ENCODE measurements at places on chromosomes 2 and 18.

GRCh38 chr2:145547620-145548019, 1027.7 kb upstream of the ZEB2 start:
- DNase-seq, result no peak

GRCh38 chr2:12259493-12259892, 457.2 kb upstream of the TRIB2 start:
- DNase-seq, result no peak

DNA sequence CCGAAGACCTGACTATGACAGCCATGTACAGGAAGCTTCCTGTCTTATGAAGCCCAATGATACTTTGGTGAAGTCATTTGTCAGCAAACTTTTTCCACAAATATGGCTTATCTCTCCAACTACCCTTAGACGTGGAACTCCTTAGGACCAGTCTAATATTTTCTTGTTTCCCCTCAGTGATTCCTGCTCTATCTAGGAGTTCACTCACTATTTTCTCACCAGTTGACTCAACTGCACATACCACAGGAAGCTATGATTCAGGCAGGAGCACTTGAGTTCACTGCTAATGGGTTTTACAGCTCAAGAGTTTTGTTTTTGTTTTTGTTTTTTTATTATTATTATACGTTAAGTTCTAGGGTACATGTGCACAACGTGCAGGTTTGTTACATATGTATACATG, 109.3 kb downstream of the ANTXR1 start:
- no peak for DNase-seq

GRCh38 chr2:58032016-58032763, 14.4 kb upstream of the VRK2 start:
- peak; percentile 48 for DNase-seq

GRCh38 chr2:39069136-39069515, 51.7 kb downstream of the SOS1 start:
- no peak for DNase-seq

DNA sequence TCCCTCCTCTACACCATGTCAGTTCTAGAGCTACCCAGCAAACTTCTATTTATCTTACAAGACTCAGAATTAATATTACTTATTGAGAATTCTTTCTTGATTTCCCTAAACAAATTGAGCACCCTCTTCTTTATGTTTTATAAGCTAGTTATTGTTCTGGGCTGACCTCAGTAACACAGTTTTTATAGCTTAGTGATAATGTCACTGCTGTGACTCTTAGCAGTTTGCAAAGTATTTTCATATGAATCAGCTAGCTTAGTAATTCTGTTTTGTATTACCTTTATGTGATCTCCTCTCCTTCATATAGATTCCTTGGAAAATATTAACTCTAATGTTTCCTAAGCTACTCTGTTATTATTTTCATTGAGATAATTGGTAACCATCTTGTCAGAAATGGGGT, 114.9 kb downstream of the PMS1 start:
- no peak for DNase-seq

- DNase-seq, result no peak
Measured at GRCh38 chr2:176129813-176130146, 275 bp downstream of the HOXD8 start.

DNA sequence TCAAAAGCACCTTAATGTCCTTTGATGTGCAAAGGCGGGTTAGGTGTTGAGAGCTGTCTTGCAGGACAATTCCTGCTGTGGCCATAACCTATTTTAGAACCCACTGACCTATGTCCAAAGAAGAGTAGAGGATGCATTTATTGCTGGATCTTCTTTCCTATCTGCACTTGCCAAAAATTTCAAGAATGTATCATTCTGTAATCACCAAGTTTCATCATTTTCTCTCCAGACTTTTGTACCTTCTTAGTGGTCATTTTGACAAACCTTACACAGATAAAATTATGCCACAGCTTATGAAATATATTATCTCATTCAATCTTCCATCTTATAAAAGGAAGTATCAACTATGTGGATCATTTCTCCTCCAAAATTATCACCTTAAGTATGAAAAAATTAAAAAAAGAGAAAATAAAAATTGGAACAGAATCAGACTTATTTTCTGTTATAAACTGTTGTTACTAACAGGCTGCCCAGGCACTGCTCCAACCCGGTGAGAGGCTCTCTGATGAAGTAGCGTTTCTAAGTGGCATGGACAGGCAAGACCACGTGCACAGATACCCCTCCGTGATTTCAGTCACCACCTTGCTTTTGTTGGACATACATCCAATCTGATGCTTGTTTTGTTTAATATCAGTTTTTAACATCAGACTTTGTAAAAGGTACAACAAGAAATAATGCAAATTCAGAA, 559.9 kb upstream of the ID2 start:
- no peak for DNase-seq

DNA sequence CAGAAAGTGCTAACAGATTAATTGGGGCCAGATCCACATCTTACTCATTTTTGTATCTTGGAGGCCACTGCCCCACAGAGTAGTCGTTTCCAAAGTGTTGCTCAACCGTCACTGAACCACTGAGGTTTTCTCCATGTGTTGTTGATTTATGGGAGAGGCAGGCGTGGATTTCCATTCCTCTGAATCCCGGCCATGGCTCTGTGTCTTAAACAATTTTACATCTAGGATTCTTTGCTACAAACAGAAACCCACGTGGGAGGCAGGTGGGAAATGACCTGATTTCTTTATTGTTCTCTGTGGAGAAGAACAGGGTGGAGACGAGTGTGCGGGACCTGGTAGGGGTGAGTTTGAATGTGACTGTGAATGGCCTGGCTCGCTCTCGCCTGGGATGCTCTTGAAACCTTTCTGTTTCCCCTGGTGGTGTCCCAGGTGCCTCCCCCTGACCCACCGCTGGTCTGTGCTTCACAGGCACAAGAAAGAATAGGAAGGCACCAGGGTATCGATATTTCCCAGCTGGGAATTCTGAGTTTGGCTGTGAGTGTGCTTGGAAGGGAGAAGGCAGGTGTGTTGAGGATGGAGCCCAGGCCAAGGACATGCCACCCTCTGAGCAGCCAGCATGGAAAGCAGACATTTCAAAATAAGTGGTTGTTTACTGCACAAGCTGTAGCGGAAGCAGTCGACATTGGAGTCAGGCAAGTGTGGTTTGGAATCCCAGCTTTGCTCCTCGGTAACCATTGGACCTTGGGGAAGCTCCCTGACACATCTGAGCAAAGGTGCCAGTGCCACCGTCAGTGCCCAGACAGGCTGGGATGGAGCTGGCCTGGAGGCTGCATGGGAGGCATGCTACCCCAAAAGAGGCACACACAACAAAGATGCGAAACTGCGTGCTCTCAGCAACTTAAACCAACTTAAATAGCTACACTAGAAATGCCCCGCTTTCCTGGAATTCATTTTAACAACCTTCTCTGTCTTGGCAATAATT, 50.0 kb downstream of the LPIN1 start:
- no peak for DNase-seq

- peak; percentile 3 for DNase-seq
Measured at GRCh38 chr18:32349728-32350395, 120.8 kb downstream of the GAREM1 start.

DNA sequence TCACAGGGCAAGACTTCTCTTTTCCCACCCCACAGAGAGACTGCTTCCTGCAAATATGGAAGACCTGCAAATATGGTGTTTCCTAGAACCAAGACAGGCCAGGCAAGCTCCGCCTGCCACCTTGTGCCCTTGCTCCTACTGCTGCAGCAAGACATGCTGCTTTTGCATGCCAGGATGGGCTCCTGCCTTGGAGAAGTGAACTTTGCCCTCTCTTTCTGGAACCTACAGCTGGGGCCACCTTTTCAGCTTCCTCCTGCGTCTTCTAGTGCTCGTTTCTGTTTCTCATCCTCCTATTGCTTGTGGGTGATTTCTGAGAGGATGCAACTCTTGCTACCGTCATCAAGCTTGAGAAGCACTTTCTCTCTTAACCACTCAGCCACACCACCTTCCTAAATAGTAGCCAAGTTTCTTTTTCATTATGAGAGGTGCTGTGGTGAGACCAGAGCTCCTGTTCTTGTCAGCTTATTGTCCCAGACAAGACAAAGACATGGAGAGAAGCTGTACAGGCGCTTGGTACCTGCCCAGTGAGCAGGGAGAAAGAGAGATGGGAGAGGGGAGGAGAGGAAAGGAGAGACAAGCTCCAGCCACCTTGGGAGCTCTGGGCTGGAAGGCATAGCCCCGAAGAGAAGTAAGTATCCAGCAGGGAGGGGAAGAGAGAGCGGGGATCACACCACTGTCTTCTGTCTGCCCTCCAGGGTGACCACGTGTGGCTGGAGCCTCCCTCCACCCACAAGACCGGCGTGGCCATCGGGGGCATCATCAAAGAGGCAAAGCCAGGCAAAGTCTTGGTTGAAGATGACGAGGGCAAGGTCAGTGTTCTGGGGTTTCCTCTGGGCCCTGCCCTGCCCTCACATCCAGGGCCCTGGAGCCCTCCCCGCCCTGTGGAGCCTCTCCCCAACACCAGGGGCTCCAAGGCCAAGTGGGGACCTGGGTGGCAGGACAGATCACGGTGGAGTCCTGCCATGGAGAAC, 28.3 kb downstream of the MYO7B start:
- DNase-seq, result peak; percentile 95

GRCh38 chr2:23200787-23201114, 184.2 kb upstream of the KLHL29 start:
- no peak for DNase-seq

- no peak for DNase-seq
Measured at GRCh38 chr2:219769090-219769910, 141.9 kb downstream of the SLC4A3 start.

- no peak for DNase-seq
Measured at GRCh38 chr2:162524192-162524591, 180.3 kb downstream of the GCA start.

DNA sequence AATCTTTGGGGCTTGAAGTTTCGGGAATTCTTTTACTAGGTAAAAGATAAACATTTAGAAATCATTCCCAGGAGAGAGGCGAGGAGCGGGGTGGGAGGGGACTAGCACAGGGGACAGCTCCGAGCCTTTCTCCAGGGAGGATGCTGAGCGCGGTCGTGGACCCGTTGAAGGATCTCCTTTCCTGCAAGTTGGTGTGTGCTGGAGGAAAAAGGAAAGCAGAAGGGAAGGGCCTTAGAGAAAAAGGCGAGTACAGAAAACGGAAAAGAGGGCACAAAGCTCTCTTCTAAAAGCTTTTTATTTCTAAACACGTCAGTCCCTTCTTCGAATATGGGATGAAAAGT, 640 bp downstream of the SLC39A6 start:
- DNase-seq, result no peak

- no peak for DNase-seq
Measured at GRCh38 chr2:75465317-75465984, 95.3 kb downstream of the EVA1A start.

DNA sequence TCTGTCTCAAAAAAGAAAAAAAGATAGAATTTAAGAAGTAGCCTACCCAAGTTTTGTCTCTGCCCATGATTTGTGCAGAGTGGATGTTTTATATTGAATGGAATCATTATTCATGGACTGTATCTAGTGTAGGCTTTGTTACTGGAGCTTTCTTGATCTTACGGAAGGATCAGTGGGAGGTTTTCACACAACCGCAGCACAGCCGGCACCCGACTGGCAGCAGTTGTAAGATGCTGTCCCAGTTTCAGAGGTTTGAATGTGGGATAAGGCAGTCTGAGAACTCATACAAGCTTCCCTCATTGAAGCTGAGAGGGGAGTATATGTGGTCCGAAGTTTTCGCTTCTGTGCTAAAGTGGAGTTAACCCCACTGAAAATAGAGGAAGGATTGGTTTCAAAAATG, 19.7 kb upstream of the SAG start:
- no peak for DNase-seq

DNA sequence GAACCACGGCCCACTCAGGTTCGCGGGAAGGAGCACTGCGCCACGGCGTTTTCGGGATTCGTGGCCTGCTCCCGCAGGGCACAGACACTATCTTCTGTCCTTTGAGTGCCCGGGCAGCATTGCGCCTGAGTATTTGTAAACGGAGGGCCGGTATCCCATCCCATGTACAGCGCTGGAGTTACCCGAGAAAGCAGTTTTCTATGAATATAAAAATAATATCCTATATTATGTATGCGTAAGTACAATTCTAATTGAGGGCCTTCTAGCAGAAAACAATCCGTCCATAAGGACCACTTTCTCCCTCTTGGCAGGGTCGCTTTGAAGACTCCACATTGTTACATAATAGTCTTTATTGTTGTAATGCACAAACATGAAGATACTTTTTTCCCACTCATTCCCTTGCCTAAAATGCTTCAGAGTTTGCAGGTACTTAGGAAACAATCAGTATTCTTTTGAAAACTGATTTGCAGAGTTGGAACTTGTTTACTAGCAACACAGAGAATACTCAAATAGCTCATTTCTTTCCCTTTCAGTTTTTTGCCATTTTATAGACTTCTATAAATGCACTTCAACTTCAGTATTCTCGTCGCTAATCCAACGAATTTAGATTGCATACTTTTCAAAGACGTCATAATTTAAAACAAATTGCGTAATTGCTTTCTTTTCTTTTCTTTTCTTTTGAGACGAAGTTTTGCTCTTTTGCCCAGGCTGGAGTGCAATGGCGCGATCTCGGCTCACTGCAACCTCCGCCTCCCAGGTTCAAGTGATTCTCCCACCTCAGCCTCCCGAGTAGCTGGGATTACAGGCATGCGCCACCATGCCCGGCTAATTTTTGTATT, 1.0 kb upstream of the REV1 start:
- peak; percentile 4 for DNase-seq

GRCh38 chr2:232236200-232236599, 142.4 kb upstream of the ALPP start:
- no peak for DNase-seq

DNA sequence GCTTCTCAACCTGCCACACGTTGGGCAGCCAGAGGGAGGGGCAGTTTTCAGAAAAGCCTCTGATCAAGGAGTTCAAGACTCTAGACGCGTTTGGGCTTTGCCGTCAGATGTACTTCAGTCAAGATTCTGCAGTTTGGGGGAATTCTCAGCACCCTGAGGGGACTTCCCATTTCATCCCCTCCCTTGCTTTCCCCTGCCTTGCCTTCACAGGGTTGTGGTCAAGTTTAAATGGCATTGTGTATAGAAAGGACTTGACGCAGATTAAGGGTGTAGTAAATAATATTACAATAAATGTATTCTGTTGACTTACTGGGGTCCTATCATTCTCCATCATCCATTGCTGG, 198.3 kb upstream of the NABP1 start:
- peak; percentile 23 for DNase-seq

- no peak for DNase-seq
Measured at GRCh38 chr2:35116151-35116550, 1239.4 kb upstream of the CRIM1 start.

DNA sequence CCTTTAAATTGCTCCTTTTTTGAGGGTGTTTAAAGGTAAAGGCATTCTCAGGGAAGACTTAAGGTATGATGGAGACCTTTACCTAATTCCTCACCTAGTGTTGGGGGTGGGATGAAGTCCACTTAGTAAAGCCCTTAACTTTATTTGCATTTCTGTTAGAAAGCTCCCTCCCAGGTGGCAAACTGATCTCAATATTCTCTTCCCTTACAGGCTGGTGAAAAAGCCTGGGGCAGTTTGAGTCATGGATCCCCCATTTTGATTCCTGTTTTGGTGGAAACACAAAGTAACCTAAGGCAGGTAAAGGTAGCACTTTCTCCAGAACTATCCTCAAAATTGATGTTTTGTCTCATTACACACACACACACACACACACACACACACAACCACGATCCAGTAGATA, 33.8 kb upstream of the HNRNPA3 start:
- no peak for DNase-seq

GRCh38 chr2:122519366-122519765, 763.9 kb downstream of the TSN start:
- no peak for DNase-seq

Data from inflammatory macrophage treated with lipopolysaccharide for 4 hours (primary cell).